GM23248 (cell line): ENCODE measurements at places on chromosomes 16 and 17.

DNA sequence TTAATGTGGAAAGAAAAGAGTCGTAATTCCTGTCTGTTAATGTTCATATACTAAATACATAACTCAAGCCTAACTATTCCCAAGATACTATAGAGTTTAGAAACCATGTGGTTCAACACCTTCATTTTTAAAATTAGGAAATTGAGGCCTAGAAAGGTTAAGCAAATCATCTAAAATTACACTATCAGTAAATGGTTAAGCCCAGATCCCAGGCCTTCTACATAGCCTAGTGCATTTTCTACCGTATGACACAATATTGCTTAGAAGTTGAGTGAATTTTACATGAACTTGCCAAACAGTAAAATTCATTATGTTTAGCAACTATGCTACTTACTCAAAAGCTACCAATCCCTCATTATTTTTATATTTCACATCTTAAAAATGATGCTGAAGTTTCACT lies 6.8 kb downstream of the NACA2 start:
- DNase-seq: no peak

DNA sequence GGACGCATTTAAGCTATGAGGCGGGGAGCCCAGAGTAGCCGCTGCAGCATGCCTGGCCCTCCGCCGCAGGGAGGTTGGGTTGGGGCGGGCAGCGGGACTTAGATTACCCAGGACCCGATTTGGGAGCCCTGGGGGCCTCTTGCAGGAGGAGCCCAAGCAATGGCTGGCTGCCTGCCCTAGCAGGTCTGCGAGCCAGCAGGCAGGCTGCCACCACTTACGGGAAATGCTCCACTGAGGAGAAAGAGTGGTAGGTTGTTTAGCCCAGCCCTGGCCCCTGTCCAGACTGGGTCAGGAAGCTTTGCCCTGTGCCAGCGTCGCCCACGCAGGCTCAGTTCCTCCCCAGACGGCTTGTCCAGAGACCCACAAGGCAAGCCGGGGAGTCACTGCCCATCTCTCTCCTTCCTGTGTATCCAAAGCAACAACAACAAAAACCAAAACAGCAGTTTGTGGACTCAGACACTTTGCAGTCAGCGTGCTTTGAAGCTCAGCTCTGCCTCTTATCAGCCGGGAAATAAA lies 10.3 kb upstream of the TVP23A start:
- peak; percentile 93 for DNase-seq

DNA sequence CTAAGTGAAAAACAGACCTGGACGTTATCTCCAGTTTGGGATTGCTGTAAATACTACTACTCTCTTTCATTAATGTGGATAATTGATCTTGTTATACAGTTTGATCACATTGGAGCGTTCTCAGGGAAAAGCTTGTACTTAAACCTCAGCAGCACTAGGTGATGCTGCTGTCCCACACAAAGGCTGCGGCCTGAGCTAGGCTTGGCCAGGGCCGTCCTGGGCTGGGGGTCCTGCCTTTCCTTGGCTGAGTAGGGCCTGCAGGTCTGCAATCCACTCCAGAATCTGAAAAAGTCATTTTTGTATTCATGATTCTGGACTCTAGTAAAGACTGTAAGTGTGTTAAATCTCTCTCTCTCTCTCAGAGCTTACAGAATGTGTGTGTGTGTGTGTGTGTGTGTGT lies 23.7 kb upstream of the PMFBP1 start:
- DNase-seq: no peak

DNA sequence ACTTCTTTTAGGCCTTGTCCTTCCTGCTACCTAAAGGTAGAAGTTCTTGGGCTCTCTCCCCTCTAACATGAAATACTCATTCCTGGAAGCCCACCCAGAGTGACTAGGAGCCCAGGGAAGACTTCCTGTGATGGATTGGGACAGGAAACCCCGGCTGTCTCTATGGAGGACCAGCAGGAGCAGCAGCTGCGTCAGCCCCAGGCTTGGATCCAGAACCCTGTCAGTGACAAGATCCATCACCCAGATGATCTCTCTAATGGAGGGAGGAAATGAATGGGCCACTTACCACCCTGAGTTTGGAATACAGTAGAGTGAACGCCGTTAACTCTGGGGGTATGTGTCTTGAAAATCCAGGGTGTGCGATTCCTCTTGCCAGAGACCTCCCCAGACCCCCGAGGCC lies 195.7 kb upstream of the WSCD1 start:
- no peak for DNase-seq

- no peak for DNase-seq
These were observed 671.0 kb upstream of the C16orf82 start for GRCh38 chr16:26395700-26396099.

DNA sequence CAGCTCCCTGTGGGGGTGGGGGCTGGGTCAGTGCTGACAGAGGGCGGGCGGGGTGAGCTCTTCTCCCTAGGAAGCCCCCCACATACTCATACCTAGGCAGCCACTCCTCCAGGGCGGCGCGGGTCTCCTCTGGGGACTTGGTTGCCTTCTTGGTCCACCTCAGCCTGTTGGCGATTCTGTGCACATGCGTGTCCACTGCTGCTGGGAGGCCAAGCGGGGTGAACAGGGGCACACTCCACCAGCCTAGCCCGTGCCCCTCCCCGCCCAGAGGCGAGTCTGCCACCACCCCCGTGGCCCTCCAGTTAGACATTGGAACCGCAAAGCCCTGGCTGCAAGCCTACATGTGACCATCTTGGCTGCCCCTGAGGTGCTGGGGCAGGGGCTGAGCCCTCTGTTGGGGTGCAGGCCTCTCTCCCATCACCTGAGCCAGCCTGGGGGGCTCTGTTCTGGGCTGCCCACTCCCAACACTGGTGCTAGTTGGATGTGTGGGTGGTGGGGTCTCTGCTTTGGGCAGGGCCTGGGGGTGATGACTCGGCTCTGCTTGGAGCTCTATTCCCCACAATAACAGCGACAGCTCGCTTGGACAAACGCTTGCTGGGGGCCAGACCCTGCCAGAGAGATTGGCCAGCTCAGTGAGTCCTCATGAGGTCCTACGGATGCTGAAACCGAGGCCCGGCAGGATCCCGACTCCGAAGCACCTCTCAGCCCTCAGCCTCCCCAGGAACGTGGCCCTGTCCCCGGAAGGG lies 7.4 kb downstream of the NTHL1 start:
- no peak for DNase-seq

- DNase-seq: no peak
These were observed 179.7 kb downstream of the NPIPB11 start for GRCh38 chr16:29226782-29227181.

DNA sequence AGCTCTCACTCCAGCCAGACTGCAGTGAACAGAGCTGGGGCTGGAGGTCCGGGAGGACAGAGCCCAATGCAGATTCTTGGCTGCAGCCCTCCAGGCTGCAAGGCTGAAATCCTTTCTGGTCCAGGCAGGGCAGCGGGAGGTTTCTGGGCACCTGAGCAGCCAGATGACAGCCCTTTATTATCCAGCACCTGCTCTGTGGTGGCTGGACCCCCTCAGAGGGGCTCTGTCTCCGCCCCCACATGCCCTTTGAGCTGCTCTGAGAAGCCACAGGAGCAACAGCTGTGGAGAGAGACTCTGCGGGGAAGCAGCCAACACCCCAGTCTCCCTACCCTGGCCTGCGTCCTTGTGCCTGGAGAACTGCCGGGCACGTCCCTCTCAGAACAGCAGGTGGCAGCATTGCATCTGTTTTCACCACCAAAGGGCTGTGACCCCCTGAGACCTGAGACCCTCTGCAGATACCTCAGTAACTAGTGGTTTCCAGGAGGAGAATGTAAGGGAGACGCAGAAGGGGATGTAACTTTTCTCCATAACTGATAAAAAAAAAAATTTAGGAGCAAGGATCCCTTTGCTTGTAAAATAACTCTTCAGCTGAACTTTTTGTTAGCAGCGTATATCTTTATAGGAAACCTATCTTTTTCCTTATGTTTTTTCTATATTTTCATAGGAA lies 3.7 kb upstream of the CNP start:
- DNase-seq: peak; percentile 74

- peak; percentile 99 for DNase-seq
These were observed 34.4 kb downstream of the DDX19A start for GRCh38 chr16:70380919-70381603.

- DNase-seq: peak; percentile 37
These were observed 30.9 kb downstream of the XPO6 start for GRCh38 chr16:28180655-28181460.

- no peak for DNase-seq
These were observed 45.3 kb downstream of the COX4I1 start for GRCh38 chr16:85844786-85845185.

DNA sequence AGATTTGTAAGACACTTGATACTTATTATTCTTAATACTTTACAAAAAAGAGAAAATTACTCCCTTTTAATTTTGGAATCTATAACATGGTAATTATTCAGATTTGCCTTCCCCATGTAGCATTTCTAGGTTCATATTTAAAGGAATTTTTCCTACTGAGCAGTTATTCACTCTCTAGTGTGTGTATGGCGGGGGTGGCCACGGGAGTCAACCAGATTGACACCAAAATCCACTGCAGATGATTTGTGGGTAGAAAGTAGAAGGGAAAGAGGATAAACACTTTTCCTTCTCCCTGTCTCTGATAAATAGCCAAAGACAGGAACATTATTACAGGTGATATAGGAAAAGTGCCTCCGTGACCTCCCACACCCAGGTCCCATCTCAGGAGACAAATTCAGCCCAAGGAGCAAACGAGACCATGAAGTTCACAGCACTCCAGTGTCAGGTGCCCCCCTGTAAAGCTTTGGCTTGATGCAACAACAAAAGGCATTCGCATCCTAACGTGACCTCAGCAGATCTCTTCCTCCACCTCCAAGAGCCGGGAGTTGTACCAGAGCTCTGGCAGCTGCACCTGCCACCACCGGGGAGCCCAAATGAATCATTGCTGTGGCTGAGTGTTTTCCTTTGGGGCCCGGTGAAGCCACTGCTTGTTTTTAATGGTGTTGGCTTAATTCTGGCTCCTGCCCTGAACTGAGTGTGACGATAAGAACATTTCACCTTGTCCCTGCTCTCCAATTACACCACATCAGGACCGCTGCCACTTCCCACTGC lies 92.7 kb upstream of the NOL11 start:
- DNase-seq: no peak

GRCh38 chr17:51245535-51245934 lies 14.3 kb downstream of the MBTD1 start:
- DNase-seq: no peak

DNA sequence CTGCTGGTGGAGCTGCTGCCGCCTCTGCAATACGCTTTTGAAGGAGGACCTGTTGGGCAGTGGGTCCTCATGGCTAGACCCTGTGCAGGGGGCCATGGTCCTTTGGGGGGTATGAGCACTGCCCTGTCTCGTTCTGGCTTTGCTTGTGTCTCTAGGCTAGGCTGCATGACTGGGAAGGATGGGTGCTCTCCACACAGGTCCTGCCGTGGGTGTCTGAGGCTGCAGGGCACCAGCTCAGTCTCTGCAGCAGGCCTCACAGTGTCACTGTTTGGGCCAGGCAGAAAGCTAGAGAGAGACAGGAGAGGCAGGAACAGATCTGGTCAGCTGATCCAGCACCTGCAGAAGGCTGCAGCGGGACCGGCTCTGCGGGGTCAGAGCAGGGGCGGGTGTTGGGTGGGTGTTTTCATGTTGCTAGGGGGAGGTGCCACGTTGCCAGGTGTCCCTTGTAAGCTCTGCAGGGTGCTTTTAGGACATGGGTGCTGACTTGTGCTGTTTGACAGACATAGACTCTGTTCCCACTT lies 111.4 kb downstream of the SNX29 start:
- DNase-seq: no peak

- peak; percentile 70 for DNase-seq
These were observed 52.6 kb downstream of the PRKCA start for GRCh38 chr17:66354981-66355380.

DNA sequence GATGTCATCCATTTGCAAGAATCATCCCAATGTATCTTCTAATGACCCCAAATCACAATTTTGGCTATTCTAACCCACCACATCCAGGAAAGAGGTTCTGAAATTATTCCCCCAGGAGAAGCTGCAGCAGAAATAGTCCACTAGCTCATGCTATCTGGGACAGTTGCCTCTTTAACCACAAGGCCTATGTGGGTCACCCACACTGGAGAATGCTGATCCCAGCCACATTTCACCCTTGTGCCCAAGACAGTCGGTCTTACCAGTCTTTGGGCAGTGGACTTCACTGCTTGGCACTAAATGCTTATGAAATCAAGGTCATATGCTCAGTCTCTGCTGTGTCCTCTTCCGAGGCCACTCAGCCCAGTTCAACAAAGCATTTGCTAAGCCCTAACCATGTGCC lies 27.0 kb downstream of the ABCC12 start:
- no peak for DNase-seq

- no peak for DNase-seq
These were observed 8.8 kb downstream of the BPTF start for GRCh38 chr17:67833946-67834631.

GRCh38 chr16:30837904-30838303 lies 50.9 kb upstream of the ZNF629 start:
- no peak for DNase-seq

DNA sequence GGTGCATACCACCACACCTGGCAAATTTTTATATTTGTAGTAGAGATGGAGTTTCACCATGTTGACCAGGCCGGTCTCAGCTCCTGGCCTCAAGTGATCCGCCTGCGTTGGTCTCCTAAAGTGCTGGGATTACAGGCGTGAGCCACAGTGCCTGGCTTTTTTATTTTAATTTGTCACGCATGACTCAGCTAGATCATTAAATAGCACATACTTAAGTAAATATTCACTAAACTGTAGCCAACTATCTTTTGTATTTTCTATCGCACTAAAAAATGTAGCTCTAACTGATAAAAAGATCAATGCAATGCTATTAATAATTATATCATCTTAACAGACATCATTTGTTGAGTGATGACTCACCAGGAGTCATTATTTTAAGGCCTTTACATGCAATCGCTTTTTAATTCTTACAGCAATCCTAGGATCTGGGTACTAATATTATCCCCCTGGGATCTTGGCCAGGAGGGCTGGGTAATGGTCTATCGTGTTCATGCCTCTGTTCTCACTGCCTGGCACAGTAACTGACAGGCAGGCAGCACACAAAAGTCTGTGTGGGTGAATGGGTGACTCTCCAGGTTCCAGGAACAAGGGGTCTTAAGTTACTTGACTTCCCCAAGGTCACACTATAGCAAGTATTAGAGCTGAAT lies 693.5 kb upstream of the EEF2KMT start:
- no peak for DNase-seq

- peak; percentile 13 for DNase-seq
These were observed 20.7 kb upstream of the C16orf78 start for GRCh38 chr16:49352892-49353291.

DNA sequence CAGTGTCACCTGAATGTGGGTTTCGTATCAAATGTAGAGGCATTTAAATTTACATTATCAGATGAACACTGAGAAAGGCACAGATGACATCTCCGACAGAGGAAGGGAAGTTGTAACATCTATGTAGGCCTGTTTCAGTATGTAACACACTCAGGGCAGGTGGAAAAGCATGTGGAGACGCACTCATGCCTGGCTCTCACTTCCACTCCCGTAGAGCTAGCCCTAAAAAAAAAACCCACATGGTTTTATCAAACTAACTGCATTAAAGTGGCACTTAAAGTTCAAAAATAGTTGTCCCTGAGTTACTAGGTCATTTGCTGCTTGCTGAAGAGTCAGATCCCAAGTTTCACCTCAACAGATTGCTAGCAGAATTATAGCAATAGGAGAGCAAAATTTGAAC lies 6.1 kb upstream of the ANKFY1 start:
- no peak for DNase-seq

- no peak for DNase-seq
These were observed 5.8 kb downstream of the MAPT start for GRCh38 chr17:45900136-45900535.
